ENCODE measurements at places on chromosomes 3 and 15.

GRCh38 chr3:132382688-132383194 is 34.6 kb upstream of the DNAJC13 start:
- DNase-seq = no peak

- DNase-seq = no peak
Measured at GRCh38 chr15:45091161-45091560, 22.8 kb downstream of the DUOX2 start.

DNA sequence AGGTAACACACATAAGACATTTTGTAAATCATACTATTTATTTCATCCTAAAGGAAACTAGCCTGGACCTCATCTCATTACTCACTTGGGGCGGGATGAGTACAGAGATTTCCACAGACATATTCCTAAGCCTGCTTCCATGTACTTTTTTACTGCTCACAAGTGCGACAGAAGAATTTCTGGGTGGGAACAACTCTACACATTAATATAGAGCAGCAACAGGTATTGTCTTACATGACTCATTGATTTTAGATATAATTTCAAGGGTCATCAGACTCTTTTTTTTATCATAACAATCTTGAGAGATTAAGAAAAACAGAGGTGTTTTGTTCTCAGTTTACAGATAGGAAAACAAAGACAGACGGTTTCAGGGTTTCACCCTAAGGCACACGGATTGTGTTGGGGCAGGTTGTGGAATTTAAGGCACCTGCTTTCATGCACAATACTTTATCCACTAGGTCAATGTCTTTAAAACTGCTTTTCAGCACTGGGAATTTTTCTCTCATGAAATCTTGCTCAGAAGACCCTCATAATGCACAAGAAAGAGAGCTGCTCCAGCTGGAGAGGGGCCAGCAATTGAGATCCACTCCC is 186.7 kb upstream of the CDIN1 start:
- no peak for DNase-seq

GRCh38 chr15:90496791-90497190 is 32.9 kb upstream of the CRTC3 start:
- DNase-seq = no peak

GRCh38 chr3:196499061-196499460 is 4.5 kb downstream of the RNF168 start:
- DNase-seq = no peak

GRCh38 chr3:101128001-101128400 is 134.8 kb upstream of the ABI3BP start:
- peak; percentile 31 for DNase-seq

- no peak for DNase-seq
Measured at GRCh38 chr3:194488055-194488742, 1.4 kb upstream of the ATP13A3 start.

GRCh38 chr3:126704494-126705214 is 614 bp downstream of the CHCHD6 start:
- DNase-seq = no peak

- DNase-seq = no peak
Measured at GRCh38 chr3:72722930-72723726, 125.1 kb downstream of the SHQ1 start.

- DNase-seq = no peak
Measured at GRCh38 chr3:29324180-29324651, 43.3 kb downstream of the RBMS3 start.

DNA sequence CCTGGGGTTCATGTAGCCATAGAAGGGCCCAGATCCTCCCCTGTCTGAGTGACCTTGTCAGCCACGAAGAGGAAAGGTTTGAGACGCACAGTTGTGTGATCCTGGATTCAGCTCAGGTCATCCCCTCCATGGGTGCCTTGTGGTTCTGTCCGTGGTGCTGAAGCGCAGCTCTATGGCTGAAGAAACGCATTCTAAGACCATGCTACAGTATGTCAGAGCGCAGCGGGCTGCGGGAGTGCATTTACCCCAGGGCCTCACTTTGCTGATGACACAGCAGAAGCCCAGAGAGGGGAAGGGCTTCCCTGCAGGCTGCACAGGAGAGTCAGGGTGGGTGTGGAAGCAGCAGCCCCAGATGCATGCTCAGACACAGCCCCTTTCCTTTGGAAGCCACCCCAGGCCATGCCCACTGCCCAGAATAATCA is 68.8 kb upstream of the IQSEC1 start:
- DNase-seq = no peak

GRCh38 chr3:164194842-164195241 is 883.5 kb downstream of the SI start:
- DNase-seq = no peak

DNA sequence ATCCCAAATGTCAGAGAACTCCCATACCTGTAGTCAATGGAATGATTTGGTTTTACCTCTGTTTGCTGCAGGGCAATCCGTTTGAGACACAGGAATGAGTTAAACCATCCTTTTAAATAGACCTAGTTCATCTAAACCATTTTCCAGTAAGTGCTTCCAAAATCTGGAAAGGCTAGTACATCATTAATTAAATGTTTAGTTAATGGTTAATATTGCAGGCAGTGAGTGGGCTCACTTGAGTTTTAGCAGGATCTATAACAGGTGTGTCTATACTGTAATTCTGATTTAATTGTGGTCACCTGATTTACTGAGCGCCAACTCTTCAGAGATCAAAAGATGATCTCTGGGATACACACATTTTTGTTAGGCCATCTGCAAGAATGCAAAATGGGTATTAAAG is 353.9 kb upstream of the ROPN1 start:
- DNase-seq = no peak

GRCh38 chr3:177894081-177894728 is 642.0 kb upstream of the KCNMB2 start:
- DNase-seq = no peak

- DNase-seq = no peak
Measured at GRCh38 chr3:33001889-33002288, 50.4 kb downstream of the CCR4 start.

DNA sequence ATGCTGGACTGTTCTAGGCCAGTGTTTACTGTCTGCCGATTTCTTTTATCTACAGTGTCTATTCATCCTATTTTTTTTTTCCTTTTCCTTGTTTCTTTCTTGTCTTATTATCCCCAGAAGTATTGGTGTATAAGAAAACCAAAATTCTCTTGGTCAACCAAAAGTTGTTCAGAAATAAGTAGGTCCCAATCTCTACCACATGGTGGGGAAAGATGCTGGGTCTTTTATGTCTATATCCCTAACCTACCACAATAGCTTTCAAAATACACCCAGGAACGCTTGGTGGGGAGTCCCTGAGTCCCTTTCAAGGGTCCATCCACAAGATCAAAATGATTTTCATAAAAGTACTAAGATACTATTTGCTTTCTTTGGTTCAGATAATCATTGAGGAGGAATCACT is 225.6 kb downstream of the CLSTN2 start:
- no peak for DNase-seq

- no peak for DNase-seq
Measured at GRCh38 chr15:79970624-79971434, at the start of gene BCL2A1. Gene BCL2A1 (minus strand): TSS chr15:79971196. CDS start chr15:79971119, 77 bp downstream.

- DNase-seq = no peak
Measured at GRCh38 chr3:170458285-170458684, 39.6 kb downstream of the CLDN11 start.

GRCh38 chr15:58441376-58442070 is 9.7 kb downstream of the LIPC start:
- no peak for DNase-seq

GRCh38 chr3:94420931-94421330 is 358.1 kb downstream of the NSUN3 start:
- no peak for DNase-seq

DNA sequence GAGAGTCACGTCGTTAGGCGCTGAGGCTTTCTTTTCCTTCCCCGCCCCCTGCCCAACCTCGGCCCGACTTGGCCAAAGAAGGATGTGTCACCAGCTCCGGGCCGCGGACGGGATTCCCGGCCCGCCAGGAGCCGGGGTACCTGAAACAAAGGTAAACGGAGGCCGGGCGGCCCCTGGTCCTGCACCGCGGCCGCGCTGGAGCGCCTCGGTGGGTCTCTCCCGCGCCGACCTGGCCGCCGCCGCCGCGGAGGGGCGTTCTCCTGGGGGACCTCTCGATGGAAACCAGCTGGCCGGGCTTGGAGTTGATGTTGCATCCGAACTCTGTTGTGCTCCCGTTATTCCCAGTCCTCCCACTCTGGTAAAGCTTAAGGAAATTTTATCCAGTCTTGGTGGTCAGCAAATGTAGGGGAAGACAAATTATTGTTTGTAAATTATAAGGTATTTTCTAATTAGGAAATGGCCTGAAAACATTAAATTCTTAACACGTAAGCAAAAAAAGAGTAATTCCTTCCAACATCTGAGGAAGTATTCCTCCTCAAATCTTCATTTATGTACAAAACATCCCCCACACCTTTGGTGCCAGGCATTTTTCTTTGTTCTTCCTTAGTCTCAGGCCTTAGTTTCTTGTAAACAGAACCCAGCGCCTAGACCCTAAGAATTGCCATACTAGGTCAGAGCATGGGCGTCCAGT is 888 bp downstream of the PPP2R3A start:
- peak; percentile 20 for DNase-seq

DNA sequence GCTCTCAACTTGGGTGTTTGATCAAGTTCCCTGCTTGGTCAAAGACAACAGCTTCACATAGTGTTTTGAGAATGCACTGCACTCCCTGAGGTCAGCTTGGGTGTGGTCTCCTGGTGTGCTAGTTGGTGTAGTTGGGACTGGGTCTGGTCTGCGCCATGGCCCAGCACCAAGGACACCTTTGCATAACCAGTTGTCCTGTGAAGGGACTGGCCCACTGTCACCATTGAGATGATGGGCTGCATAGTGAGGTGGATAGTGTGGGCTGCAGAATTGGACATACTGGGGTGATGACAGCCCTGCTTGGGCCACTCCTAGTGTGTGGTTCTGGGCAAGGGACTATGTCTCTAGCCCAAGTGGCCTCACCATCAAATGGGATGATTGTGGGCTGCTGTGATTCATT is 9.5 kb downstream of the RPSA start:
- DNase-seq = no peak

- no peak for DNase-seq
Measured at GRCh38 chr15:77386626-77387025, 33.3 kb downstream of the PEAK1 start.

DNA sequence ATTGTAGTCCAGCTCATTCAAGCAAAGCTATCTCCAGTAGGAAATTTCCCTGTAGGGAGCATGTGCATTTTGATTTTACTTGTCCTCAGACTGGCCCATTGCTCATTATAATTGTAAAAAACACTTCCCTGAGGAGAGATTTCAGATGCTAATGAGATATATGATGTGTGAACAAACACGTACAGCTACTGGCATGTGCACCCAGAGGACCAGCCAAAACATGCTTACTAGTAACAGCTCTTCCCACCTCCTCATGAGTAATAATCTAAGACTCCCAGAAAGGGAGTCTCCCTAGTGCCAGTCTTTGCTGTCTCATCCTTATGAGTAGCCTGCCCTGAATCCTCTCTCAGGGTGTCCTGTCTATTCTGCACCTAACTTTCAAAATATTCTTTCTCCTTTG is 43.4 kb downstream of the FBXO22 start:
- no peak for DNase-seq
